ENCODE measurements at places on chromosomes 13 and 19. TPM values are rescaled to one million over a fixed set of nuclear protein-coding genes. Genes with fewer than 3 reads are reported as not detected.

GRCh38 chr13:39282400-39282972 is 244.2 kb downstream of the NHLRC3 start:
- no peak for DNase-seq

GRCh38 chr13:34776390-34776981 is 165.6 kb upstream of the NBEA start:
- DNase-seq = no peak

GNG8 gene
- not detected for total RNA-seq

DNA sequence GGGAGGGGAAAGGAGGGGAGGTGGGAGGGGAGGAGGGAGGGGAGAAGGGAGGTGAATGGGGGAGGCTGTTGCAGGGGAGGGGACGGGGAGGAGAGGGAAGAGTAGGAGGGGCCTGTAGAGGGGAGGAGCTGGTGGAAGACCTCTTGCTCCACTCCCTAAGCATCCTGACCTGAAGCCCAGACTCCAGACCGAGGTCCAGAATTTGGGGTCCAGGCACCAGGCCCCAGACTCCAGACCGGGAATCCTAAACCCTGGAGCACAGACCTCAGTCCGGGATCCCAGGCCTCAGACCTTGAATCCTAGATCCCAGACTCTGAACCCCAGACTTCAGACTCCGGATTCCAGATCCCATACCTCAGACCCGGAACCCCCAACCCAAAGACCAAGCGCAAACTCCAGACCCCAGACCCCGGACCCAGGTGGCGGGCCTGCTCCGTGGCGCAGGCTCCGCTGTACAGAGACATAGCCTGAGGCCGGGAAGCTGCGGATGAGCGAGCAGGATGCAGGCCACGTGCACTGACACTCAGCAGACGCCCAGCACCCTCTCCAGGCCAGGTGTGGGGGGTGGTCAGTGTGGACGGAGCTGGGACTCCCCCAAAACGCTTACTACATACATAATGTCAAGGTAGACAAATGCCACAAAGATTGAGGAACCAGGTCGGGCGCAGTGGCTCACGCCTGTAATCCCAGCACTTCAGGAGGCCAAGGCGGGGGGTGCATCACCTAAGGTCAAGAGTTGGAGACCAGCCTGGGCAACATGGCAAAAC is 710 bp upstream of the BTBD2 start:
- no peak for DNase-seq

- DNase-seq = peak; percentile 52
Measured at GRCh38 chr19:39167461-39168257, 29.1 kb upstream of the NCCRP1 start.

DNA sequence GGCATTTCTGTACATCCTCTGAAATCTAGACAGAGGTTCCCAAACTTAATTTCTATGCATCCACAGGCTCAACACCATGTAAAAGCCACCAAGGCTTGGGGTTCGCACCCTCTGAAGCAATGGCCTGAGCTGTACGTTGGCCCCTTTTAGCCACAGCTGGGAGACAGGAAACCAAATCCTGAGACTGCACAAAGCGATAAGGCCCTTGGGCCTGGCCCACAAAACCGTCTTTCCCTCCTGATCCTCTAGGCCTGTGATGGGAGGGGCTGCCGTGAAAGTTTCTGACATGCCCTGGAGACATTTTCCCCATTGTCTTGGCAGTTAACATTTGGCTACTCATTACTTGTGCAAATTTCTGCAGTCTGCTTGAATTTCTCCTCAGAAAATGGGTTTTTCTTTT is 766.4 kb downstream of the GPC5 start:
- DNase-seq = no peak

DNA sequence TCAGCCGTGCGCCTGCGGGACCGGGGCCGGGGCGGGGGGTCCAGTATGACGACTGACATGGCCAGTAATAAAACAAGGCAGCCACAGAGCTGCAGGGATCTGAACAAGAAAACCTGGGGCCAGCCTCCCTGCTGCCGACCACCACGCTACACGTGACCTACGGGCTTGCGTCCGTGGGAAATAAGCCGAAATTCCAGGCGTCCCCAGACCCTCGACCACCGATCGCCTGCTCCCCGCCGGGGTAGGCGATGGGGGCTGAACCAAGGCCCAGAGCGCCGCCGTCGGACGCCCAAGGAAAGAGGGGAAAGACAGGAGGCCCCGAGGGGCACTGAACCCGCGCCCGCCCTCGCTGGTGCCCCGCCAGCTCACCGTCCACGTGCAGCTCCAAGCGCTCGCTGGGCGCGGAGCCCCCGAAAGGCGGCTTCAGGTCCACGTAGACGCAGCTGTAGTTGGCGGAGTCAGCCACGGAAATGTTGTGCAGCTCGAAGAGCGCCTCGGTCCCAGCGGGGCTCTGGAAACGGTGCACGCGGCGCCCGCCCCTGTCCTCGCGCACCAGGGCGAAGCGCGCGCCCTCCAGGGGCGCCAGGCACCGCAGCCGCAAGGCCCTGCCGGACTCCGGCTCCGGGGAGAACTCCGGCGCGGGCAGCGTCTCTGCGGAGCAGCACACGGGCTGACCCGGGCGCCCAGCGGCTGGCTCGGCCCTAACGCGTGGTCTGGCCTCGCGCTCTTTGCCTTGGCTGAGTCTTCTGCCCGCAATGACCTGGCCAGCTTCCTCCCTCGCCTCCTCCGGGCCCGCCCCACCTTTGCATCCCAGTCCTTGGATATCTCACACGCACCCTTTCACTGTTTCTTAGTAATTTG is 3.1 kb downstream of the A1BG start:
- DNase-seq = no peak

DNA sequence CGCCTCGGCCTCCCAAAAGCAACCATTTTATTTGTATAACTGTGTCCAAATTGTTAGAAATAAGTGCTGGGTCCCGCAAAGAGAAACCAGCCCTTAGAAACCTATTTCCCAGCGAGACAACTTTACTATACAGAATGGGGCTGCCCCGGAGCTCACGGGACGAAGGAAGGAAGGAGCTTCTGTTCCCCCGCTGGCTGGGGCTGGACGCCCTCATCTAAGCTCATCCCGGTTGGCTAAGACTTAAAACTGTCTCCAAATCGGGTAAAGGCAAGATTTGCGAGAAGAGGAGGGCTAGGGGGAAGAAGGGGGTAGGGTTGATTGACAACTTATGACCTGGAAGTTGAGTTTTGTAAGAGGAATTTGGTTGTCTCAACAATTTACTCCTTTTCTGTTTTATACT is 12.3 kb upstream of the BSG start:
- no peak for DNase-seq

INTS6 gene
- 48.8 TPM for total RNA-seq

- no peak for DNase-seq
Measured at GRCh38 chr13:57552437-57552836, 79.1 kb upstream of the PCDH17 start.

DNA sequence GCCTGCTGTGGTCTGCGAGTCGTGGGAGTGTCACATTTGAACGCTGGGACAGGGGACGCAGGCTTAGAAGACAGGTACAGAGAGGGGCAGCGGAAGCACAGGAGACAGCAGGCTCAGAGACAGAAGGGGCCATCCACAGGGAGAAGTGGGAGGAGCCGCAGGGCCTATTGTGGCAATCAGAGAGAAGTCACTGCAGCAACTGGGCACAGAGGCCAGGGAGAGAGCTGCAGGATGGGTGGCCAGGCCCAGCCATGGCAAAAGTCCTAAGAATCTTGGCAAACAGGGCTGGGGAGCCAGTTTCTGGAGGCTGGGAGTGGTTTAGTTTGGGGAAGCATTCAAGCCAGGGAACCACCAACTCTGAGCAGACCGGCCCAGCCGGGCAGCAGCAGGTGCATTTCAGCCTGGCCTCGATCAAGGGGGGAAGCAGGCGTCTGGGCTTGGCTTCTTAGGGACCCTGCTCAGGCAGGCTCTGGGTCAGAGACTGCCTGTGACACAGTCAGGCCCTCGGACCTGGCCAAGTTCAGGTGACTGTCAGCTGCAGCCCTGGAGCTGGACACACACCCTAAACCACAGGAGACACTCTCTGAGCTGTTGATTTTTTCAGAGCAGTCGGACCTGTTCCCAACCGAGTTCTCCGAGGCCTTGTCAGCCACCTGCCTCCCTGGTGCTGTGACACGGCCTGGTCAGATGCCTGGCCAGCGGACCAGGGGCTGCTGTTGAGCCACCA is 11.8 kb downstream of the SH3GL1 start:
- DNase-seq = no peak

ZNF132 gene
- 3.5 TPM for total RNA-seq

TPTE2 gene
- total RNA-seq = not detected

GRIN2D gene
- total RNA-seq = 0.34 TPM

GRCh38 chr13:48862572-48862971 is 113.1 kb upstream of the FNDC3A start:
- no peak for DNase-seq

NDUFA7 gene
- total RNA-seq = 46.3 TPM

DNA sequence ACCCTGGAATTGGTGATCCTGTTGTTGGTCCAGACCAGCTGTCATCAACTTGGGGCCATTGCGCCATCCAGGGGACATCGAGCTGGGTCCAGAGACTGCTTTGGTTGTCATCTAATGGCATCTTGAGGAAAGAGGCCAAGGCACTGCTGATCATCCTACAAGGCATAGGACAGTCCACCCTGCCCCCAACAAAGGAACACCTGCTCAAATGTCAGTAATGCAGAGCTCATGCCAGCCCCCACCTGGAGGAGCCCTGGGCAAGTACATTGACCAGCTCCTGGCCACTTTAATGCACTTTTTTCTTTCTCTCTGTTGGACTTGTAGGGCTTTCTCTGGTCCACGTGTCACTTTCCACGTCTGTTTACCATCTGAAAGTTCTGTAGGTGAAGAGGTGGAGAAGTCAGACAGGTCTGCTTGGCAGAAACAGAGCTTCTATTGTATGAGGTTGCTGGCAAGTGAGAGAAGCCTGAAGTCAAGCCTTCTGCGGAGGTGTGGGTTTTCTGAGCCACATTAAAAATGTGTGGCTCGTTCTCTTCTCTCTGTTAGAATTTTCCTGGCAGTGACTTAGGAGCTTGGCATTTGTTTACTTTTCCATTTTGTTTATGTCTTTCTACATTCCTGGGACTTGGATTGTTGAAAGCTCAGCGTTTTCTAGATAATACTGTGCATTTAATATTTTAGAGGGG is 124.0 kb upstream of the RNF113B start:
- no peak for DNase-seq

Measured in progenitor cell of endocrine pancreas (in vitro differentiated cells).